Pancreas (tissue), 10 donors: ENCODE measurements at places on chromosomes 7 and 10. TPM values are rescaled to one million over a fixed set of nuclear protein-coding genes. Genes with fewer than 3 reads are reported as not detected.

SPAM1 gene
- polyA plus RNA-seq = 0.12 TPM

FIS1 gene
- 96.4 TPM for polyA plus RNA-seq

PNLIPRP2 gene
- polyA plus RNA-seq = 1,594 TPM

MMD2 gene
- polyA plus RNA-seq = 0.05 TPM

FFAR4 gene
- 0.57 TPM for polyA plus RNA-seq

TACR2 gene
- 0.15 TPM for polyA plus RNA-seq
